ENCODE measurements at places on chromosomes 5 and 9.

DNA sequence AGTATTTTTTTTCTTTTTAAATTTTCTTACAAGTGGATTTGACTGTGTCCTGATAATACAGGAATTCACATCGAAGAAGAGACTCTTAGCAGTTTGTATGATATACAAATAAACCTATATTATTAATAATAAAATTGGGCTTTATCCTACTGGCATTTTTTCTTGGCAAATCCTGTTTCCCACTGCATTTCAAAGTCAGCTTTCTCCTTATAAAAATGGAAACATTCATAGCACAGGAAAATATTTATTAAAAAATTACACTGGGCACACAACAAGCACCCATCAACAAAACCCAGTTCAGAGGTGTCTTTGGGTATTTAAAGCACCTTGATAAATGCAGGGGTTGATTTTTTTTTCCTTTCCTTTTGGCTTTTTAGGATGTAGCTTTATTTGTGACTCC lies 200.9 kb downstream of the MEF2C start:
- H3K4me3 ChIP-seq = no peak overlapping the region
- no peak overlapping the region for H3K27ac ChIP-seq
- peaks cover 97% of the 10 kb centered on the region for H3K27me3 ChIP-seq
- H3K4me1 ChIP-seq = peaks cover 15% of the 10 kb centered on the region
- H3K36me3 ChIP-seq = no peaks in the 10 kb centered on the region

- H3K4me1 ChIP-seq = no peaks in the 10 kb centered on the region
- H3K27me3 ChIP-seq = no peaks in the 10 kb centered on the region
- no peak overlapping the region for H3K27ac ChIP-seq
- DNase-seq = no peak
- H3K36me3 ChIP-seq = no peaks in the 10 kb centered on the region
- no peak overlapping the region for H3K4me3 ChIP-seq
These were observed 258.7 kb upstream of the CLINT1 start for GRCh38 chr5:158117467-158118160.

DNA sequence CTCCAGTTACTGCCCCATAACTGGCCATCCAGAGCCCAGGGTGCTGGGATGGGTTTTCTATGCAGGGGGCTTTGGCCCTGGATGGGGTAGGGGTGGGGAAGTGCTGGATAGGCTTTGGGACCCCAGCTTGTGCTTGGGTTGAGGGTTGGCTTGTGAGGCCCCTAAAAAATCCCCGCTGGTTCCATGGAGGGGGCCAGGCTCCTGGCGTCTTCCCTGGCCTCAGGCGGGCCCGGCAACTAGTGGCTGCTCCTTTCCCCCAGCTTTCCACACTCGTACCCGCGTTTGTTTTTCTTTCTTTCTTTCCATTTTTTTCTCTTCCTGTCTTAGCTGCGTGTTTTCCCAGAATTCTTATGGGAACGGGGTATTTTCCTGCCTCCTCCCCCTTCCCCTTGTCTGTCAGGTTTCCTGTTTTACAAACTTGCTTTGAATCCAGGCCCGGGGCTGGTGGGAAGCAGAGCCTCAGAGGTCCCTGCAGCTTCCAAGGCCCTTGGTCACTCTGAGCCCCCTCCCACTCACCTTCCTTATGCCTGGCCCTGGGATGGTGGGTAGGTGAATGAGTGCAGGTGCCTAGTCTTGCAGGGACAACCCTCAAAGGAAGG lies 40.2 kb downstream of the RGS3 start:
- H3K4me3 ChIP-seq = peak overlapping the region; percentile 4
- H3K36me3 ChIP-seq = no peaks in the 10 kb centered on the region
- H3K27ac ChIP-seq = peak overlapping the region; percentile 57
- peaks cover 12% of the 10 kb centered on the region for H3K4me1 ChIP-seq

- H3K27me3 ChIP-seq = no peaks in the 10 kb centered on the region
- no peak overlapping the region for H3K27ac ChIP-seq
- no peak for DNase-seq
- no peaks in the 10 kb centered on the region for H3K4me1 ChIP-seq
- no peak overlapping the region for H3K4me3 ChIP-seq
- no peaks in the 10 kb centered on the region for H3K36me3 ChIP-seq
These were observed 265.4 kb downstream of the RASEF start for GRCh38 chr9:82797534-82797933.

GRCh38 chr5:131710391-131710790 lies 75.4 kb upstream of the RAPGEF6 start:
- H3K4me3 ChIP-seq = no peak overlapping the region
- no peaks in the 10 kb centered on the region for H3K27me3 ChIP-seq
- H3K27ac ChIP-seq = peak overlapping the region; percentile 72
- H3K36me3 ChIP-seq = peaks cover 17% of the 10 kb centered on the region

GRCh38 chr9:98219794-98220370 lies 27.4 kb upstream of the CORO2A start:
- no peaks in the 10 kb centered on the region for H3K4me1 ChIP-seq
- no peak for DNase-seq
- peaks cover 12% of the 10 kb centered on the region for H3K36me3 ChIP-seq
- no peaks in the 10 kb centered on the region for H3K27me3 ChIP-seq
- H3K4me3 ChIP-seq = no peak overlapping the region
- H3K27ac ChIP-seq = no peak overlapping the region

DNA sequence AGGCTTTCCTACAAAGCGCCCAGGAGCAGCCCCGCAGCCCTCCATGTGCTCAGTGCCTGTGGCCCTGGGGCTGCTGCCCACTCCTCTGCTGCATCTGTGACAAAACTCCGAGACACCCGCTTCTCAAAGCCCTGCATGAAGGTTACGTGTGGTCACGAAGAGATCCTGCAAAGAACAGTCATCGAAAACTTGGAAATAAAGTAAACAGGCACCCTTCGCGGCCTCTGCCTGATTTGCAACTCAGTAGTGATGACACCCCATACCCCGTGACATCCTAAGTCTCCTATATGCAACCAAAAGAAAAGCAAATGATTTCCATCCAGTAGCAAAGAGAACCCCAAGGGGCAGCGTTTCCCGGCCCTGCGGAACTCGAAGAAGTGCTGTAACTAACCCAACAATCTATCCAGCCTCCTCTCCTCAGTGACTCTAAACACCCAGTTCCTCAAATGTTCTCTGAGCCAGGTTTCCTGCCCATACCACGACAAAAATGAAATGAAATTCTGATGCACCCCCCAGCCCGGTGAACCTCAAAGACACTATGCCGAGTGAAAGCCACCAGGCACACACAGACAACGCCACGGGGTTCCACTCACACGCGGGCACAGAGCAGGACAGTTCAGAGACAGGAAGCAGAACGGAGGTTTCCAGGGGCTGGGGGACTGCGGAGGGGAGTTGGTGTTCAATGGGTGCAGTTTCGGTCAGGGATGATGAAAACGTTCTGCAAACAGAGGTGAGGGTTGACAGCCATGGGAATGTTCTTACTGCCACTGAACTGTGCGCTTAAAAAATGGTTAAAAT lies 19.0 kb downstream of the NACC2 start:
- H3K4me1 ChIP-seq = peaks cover 26% of the 10 kb centered on the region
- DNase-seq = no peak
- H3K27me3 ChIP-seq = no peaks in the 10 kb centered on the region
- no peaks in the 10 kb centered on the region for H3K36me3 ChIP-seq

DNA sequence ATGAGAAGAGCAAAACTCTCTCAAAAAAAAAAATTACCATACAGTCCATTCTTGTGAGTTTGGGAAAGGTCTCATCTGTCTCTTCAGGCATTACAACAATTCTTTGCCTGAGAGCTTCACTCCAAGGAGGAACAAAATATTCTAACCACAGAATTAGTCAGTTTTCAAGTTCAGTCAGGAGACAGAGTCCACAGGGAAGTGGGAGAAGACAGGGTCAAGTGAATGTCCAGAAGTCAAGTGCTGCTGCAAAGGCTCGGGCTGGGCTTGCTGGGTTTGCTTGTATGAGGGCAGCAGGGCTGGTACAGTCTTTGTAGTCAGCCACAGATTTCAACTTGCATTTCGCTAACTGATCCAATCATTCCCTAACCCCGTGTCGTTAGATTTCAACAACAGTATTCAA lies 17.6 kb upstream of the HEXB start:
- H3K4me3 ChIP-seq = no peak overlapping the region
- H3K27ac ChIP-seq = no peak overlapping the region
- no peaks in the 10 kb centered on the region for H3K27me3 ChIP-seq
- H3K36me3 ChIP-seq = no peaks in the 10 kb centered on the region
- no peak for DNase-seq
- no peaks in the 10 kb centered on the region for H3K4me1 ChIP-seq

- H3K4me1 ChIP-seq = peaks cover 24% of the 10 kb centered on the region
- H3K27ac ChIP-seq = peak overlapping the region; percentile 67
- H3K27me3 ChIP-seq = peaks cover 9% of the 10 kb centered on the region
- no peak for DNase-seq
- peaks cover 12% of the 10 kb centered on the region for H3K36me3 ChIP-seq
These were observed 2.9 kb downstream of the NPDC1 start for GRCh38 chr9:137042751-137043727.

- no peak overlapping the region for H3K27ac ChIP-seq
- no peaks in the 10 kb centered on the region for H3K4me1 ChIP-seq
- H3K27me3 ChIP-seq = no peaks in the 10 kb centered on the region
- H3K36me3 ChIP-seq = no peaks in the 10 kb centered on the region
- no peak for DNase-seq
These were observed 19.5 kb upstream of the IRF1 start for GRCh38 chr5:132510076-132510475.

DNA sequence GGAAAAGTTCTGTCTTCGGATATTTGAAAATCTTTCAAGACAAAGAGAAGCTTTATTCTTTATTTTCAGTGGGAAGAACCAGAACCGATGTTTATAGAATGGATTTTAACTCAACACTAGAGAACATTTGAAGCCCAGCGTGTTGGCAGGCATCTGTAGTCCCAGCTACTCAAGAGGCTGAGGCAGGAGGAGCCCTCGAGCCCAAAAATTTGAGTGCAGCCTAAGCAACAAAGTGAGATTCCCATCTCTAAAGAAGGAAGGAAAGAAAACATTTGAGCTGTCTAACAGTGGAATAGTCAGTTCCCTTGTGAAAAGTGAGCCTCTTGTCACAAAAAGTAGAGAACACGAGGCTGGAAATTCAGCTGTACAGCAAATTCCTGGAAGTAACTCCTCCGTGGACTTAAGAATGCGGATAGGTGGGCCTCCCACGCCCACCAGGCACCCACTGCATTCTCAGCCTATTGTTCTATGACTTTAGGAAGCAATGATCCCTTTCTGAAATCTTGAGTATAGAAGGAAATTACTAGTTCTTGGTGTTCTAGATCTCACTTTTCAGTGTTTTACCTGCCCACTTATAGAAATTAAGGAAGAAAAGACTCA lies 2.3 kb upstream of the PTPDC1 start:
- no peaks in the 10 kb centered on the region for H3K4me1 ChIP-seq
- no peaks in the 10 kb centered on the region for H3K27me3 ChIP-seq
- DNase-seq = no peak
- H3K36me3 ChIP-seq = peaks cover 8% of the 10 kb centered on the region
- no peak overlapping the region for H3K4me3 ChIP-seq
- H3K27ac ChIP-seq = no peak overlapping the region

GRCh38 chr9:109967651-109968642 lies 187.9 kb downstream of the PALM2AKAP2 start:
- H3K27me3 ChIP-seq = no peaks in the 10 kb centered on the region
- peaks cover 4% of the 10 kb centered on the region for H3K4me1 ChIP-seq
- no peak for DNase-seq
- peak overlapping the region; percentile 4 for H3K27ac ChIP-seq

- no peaks in the 10 kb centered on the region for H3K27me3 ChIP-seq
- H3K4me1 ChIP-seq = no peaks in the 10 kb centered on the region
- no peak overlapping the region for H3K27ac ChIP-seq
- no peaks in the 10 kb centered on the region for H3K36me3 ChIP-seq
- no peak overlapping the region for H3K4me3 ChIP-seq
These were observed 255.2 kb downstream of the CRB2 start for GRCh38 chr9:123611226-123611625.

- no peak for DNase-seq
- peaks cover 18% of the 10 kb centered on the region for H3K4me1 ChIP-seq
These were observed 34.2 kb upstream of the GRPEL2 start for GRCh38 chr5:149310947-149311658.

- H3K27ac ChIP-seq = no peak overlapping the region
- H3K27me3 ChIP-seq = no peaks in the 10 kb centered on the region
- no peak for DNase-seq
- H3K4me1 ChIP-seq = no peaks in the 10 kb centered on the region
- no peaks in the 10 kb centered on the region for H3K36me3 ChIP-seq
- H3K4me3 ChIP-seq = no peak overlapping the region
These were observed 173.7 kb upstream of the KIF2A start for GRCh38 chr5:62132276-62132675.

GRCh38 chr9:101571114-101571513 lies 23.7 kb downstream of the PPP3R2 start:
- H3K27me3 ChIP-seq = no peaks in the 10 kb centered on the region
- H3K4me3 ChIP-seq = no peak overlapping the region
- H3K4me1 ChIP-seq = no peaks in the 10 kb centered on the region
- H3K27ac ChIP-seq = no peak overlapping the region
- no peaks in the 10 kb centered on the region for H3K36me3 ChIP-seq

GRCh38 chr5:9313751-9314150 lies 232.1 kb downstream of the SEMA5A start:
- no peaks in the 10 kb centered on the region for H3K4me1 ChIP-seq
- H3K4me3 ChIP-seq = no peak overlapping the region
- no peaks in the 10 kb centered on the region for H3K27me3 ChIP-seq
- no peak overlapping the region for H3K27ac ChIP-seq
- DNase-seq = no peak

GRCh38 chr9:87628346-87628745 lies 97.6 kb upstream of the CTSL start:
- DNase-seq = no peak
- no peaks in the 10 kb centered on the region for H3K27me3 ChIP-seq
- no peak overlapping the region for H3K27ac ChIP-seq
- no peaks in the 10 kb centered on the region for H3K4me1 ChIP-seq

- no peak overlapping the region for H3K27ac ChIP-seq
- DNase-seq = no peak
- H3K4me1 ChIP-seq = no peaks in the 10 kb centered on the region
- H3K36me3 ChIP-seq = no peaks in the 10 kb centered on the region
These were observed 385.8 kb downstream of the EFNA5 start for GRCh38 chr5:107284822-107285525.

DNA sequence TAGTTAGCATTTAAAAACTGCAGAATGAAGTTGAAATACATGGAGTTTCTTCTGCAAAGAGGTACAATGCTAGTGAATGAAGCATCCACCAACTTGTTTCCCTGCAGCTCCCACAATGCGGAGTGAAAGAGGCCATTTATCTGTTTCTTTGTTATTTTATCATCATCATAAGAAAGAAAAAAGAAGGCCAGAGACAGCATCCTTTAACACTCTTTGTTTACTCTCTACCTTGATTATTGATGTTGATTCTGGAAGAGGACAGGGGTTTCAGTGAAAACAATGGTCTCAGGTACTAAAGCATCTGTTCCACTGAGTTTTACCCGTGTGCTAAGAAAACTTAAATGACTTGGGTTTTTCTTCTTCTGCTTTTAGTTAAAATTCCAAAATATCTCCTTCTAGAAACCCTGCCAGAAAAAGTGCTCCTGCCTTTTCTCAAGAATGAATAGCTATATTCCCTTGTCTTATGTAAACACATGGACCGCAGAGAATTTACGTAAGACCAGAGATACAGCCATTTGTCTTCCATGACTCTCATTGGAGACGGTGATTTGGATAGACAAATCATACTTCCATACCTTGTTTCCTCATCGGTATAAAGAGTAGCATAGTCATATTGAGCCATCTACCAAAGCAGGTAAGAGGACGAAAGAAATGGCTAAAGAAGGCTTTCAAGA lies 81.1 kb downstream of the EFNA5 start:
- no peaks in the 10 kb centered on the region for H3K27me3 ChIP-seq
- no peak for DNase-seq
- no peak overlapping the region for H3K4me3 ChIP-seq
- H3K4me1 ChIP-seq = peaks cover 8% of the 10 kb centered on the region
- no peaks in the 10 kb centered on the region for H3K36me3 ChIP-seq
- no peak overlapping the region for H3K27ac ChIP-seq

GRCh38 chr9:124357721-124358361 lies 57.4 kb downstream of the PSMB7 start:
- H3K27ac ChIP-seq = no peak overlapping the region
- H3K4me1 ChIP-seq = peaks cover 29% of the 10 kb centered on the region
- H3K27me3 ChIP-seq = no peaks in the 10 kb centered on the region
- no peak overlapping the region for H3K4me3 ChIP-seq
- DNase-seq = no peak
